ENCODE measurements at places on chromosomes 12 and 14. TPM values are rescaled to one million over a fixed set of nuclear protein-coding genes. Genes with fewer than 3 reads are reported as not detected.

- DNase-seq = peak; percentile 32
Measured at GRCh38 chr12:17992002-17992656, 97.9 kb downstream of the RERGL start.

DNA sequence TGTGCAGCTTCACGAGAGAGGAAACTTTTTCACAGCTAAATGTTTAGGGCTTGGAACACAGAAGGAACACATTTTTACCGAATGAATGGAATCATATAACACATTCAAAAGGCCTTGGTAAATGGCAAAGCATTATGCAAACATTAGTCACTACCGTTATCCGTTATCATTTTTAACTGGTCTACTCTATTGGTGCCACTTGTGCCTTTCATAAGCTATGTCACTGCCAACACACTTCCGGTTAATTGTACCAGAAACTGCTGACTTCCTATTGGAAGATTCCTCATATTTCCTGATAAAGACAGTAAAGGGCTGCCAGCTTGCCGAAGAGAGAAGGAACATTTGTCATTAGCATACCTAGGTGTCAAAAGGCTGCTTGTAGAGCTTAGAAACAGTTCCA lies 169.2 kb downstream of the APAF1 start:
- DNase-seq = no peak

DNA sequence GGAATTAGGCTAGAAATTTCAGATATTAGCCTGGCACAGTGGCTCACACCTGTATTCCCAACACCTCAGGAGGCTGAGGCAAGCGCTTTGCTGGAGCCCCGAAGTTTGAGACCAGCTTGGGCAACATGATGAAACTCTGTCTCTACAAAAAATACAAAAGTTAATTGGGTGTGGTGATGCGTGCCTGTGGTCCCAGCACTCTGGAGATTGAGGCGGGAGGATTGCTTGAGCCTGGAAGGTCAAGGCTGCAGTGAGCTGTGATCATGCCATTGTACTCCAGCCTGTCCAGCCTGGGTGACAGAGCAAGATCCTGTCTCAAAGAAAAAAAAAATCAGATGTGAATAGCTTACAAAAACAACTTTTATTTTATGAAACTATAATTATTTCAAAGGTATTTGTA lies 15.1 kb downstream of the FRMD6 start:
- no peak for DNase-seq

- DNase-seq = no peak
Measured at GRCh38 chr14:88228522-88229236, 94.4 kb downstream of the KCNK10 start.

DNA sequence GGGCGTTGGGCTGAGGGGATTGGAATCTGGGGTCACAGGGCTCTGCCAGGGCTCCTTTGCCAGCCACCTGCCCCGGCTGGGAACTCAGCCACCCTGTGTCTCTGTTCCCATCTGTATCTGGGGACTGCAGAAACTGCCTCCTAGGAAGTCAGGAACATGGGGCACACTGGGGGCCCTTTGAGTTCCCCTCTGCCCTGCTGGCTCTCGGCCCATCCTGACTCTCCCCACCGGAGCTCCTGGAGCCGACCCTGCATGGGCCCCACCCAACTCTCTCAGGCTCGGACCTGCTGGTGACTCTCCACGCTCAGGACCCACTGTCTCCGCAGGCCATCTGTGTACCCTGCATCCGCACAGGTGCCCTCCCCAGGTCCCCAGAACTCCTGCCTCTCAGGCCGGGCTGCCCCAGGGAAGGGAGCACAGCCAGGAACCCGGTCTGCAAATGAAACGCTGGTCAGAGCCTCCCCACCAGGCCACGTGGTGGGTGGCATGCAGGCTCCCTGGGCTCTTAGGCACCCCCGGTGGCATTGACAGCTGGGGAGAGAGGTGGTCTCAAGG lies 82.8 kb downstream of the KIF26A start:
- no peak for DNase-seq

GRCh38 chr12:115944837-115945490 lies 332.5 kb downstream of the MED13L start:
- DNase-seq = no peak

The DHH gene
- 1.2 TPM for total RNA-seq

DNA sequence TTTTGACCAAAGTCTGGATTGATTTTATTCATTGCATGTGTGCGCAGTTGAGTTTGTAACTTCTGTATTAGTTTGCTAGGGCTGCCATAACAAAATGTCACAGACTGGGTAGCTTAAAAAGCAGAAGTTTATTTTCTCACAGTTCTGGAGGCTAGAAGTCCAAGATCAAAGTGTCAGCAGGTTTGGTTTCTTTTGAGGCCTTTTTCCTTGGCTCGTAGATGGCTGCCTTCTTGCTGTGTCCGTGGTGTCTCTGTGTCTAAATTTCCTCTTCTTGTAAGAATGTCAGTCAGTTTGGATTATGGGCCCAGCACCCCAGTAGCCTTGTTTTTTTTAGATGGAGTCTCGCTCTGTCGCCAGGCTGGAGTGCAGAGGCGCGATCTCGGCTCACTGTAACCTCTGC lies 11.8 kb downstream of the DNM1L start:
- no peak for DNase-seq

The KRT3 gene
- 0.10 TPM for total RNA-seq

DNA sequence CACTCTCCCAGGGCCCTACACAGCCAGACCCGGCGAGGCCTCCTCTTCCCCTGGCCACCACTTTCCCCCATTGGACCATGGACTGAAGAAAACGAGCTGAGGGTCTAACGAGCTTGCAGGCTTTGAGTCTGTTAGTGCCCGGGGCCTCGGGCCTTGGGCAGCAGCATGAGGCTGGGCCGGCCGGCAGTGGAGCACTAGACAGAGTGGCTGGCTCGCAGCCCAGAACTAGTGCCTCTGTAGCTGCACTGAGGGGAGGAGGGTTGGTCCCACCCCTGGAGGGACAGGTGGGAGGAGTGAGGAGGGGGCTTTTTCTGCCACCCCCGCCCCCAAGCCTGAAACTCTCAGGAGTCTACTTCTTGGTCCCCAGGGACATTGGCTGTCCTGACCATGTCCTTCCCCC lies 38.7 kb downstream of the SLC6A12 start:
- no peak for DNase-seq

- DNase-seq = no peak
Measured at GRCh38 chr14:31479027-31479426, 8.8 kb downstream of the GPR33 start.

DNA sequence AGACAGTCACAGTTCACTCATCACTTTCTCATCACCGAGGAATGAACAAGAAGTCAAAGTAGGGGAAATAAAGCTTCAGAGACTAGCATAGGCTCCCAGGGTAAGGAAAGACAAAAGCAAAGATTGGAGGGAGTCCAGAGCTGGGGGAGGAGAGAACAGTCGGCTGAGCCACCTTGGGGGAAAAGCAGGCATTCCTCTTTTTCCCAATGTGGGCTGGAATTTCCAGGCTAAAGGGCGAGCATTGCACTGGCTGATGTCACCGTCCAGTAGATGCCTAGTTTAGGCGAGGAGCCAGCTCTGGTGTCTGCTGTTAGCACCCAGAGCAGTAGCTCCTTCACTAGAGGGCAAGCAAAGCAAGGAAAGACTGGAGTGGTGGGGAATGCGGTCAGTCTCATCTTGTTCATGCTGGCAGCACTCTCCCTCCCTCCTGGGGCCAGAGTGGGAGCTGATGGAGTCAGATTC lies 8.5 kb upstream of the KRT75 start:
- DNase-seq = no peak

Measured in skin of body (tissue), 3 donors.